ENCODE measurements at places on chromosomes 2 and 18. TPM values are rescaled to one million over a fixed set of nuclear protein-coding genes. Genes with fewer than 3 reads are reported as not detected.
A peak's percentile ranks its signal among the peaks of the same experiment; 100 is the strongest.

ST8SIA5 gene
- total RNA-seq, result under 0.01 TPM

RBKS gene
- total RNA-seq, result 0.90 TPM

NCOA1 gene
- 8.6 TPM for total RNA-seq

IGFBP2 gene
- total RNA-seq, result 54.5 TPM

DNA sequence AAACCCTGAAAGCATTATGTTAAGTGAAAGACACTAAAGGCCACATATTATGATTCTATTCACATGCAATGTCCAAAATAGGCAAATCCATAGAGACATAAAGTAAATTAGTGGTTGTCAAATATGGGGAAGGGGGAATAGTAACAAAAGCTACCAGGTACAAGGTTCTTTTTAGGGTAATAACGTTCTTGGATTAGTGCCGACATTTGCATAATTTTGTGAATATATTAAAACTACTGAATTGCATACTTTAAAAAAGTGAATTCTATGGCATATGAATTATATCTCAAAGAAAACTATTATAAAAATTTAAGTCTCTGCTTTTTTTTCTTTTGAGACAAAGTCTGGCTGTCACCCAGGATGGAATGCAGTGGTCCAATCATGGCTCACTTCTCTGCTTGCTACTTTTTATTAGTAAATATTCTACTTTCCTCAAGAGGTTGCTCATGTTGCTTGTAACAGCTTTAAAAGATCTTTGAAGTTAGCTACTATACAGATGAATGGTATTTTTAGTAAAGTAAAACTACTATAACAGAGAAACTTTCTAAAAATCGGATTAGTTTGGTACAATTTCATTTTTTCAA lies 2.5 kb downstream of the SESTD1 start:
- no peak for DNase-seq

DNA sequence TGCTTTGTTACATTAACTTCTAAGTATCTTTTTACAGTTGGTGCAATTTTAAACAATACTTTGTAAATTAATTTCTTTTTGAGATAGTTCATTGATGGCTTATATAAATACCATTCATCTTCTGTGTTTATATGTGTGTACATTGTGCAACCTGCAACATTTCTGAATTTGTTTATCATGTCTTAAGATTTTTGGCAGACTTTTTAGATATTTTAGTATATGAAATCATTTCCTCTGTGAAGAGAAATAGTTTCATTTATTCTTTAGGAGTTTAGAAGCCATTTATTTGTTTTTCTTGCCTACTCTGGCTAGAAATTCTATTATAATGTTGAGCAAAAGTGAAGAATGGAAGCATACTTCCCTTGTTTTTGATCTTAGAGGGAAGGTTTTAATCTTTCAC lies 337.8 kb upstream of the DSEL start:
- no peak for DNase-seq

DNA sequence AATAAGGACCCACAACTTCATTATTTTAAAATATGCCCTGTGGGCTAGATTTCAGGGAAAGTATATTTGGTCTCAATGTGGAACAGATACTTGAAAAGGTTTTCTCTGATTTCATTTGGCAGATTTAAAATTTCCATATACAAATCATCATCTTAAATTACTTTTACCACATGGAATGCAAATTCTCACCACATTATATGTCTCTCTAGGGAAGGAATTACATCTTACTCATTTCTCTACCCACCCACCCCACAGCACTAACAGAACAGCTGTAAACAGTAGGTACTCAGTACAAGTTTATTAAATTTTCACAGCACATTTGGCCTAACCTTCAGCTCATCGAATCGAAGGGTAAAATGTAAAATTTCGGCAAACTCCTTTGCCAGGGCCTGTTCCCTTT lies 104.0 kb downstream of the CYRIA start:
- DNase-seq, result no peak

GRCh38 chr2:2085533-2085932 lies 245.5 kb downstream of the MYT1L start:
- DNase-seq, result no peak

GRCh38 chr2:113876503-113877387 lies 13.1 kb upstream of the ACTR3 start:
- no peak for DNase-seq

DNA sequence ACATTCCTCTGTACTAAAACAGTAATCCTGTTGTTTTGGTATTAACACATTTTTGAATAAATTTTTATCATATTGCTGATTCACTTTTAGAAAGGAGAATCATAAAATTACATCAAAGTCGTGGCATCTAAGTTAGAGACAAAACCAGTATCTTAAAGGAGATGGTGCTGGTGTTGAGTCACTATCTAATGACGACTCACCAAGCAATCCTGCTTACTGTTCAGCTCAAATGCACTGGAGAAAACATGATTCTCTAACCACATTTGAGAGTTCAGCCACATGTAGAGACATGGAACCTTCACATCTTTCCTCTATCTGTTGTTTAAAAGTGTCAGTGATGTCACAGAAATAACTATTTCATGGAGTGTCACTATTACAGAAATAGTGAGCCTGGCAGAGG lies 473.8 kb downstream of the TGIF1 start:
- DNase-seq, result no peak

- DNase-seq, result no peak
These were observed 360.3 kb downstream of the LRRTM1 start for GRCh38 chr2:79944205-79944604.

- no peak for DNase-seq
These were observed 159.7 kb upstream of the CDH20 start for GRCh38 chr18:61173554-61173953.

DNA sequence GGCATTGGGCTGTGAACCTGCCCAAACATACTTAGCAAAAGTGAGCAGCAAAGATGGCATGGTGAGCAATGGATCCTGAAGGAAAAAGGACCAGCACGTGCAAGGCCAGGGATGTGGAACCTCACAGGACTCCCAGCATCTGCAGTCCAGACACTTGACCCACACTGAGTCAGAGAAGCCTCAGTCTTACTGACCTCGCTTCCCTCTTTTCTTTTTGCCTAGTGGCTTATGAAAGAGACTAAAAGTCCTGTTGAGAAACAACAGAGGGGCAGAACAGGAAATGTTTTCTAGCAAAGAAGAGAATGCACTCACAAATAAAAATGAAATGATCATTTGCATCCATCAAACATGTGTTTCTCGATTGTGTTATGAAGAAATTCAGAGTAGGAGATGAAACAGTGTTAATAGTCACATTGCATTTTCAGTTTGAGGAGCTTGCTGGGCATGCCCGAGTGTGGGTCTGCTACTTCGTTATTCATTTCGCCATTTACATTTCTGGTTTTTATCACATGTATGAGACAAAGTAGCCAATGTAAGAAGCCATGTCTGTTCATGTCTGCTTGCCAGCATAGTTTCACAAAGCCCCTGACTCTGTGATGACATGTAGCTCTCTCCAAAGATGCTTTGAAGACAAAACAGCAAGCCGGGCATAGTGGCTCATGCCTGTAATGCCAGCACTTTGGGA lies 118.4 kb downstream of the INO80D start:
- DNase-seq, result peak; percentile 25

DNA sequence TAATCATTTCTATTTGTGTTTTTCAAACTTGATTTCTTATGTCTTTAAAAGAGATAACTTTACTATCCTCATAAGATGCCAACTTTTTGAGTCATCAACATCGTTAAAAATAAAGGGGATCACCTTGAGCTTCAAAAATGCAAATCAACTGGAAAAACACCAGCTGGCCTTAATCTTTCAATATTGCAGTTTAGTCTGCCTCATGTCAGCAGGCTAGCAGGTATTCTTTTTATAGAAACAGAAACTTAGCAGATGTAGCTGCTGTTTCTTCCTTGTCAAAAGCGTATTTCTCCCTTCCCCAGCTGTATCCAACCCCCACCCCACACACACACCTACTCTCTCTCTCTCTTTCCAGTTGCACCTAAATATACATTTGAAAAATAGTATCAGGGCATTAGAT lies 154.1 kb upstream of the ZNF804A start:
- DNase-seq, result no peak

DNA sequence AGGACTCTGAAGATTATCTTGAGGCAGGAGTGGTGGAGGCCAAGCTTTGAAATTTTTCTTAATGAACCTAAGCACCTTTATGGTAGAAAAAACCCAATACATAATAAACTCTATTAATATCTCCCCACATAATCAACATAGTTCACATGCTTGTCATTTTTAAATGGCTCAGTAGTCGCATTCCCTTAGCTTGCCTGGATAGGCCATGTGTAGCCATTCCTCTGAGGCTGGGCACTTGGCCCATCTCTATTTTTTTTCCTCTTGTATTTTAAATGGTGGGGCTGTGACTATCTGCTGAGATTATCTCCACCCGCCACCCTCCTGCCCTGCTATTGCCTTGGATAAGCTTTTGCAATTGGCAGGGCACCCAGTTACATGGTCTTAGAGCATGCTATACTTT lies 143.1 kb downstream of the FHOD3 start:
- DNase-seq, result no peak

GRCh38 chr2:3301001-3301400 lies 76.6 kb downstream of the EIPR1 start:
- DNase-seq, result no peak

DNA sequence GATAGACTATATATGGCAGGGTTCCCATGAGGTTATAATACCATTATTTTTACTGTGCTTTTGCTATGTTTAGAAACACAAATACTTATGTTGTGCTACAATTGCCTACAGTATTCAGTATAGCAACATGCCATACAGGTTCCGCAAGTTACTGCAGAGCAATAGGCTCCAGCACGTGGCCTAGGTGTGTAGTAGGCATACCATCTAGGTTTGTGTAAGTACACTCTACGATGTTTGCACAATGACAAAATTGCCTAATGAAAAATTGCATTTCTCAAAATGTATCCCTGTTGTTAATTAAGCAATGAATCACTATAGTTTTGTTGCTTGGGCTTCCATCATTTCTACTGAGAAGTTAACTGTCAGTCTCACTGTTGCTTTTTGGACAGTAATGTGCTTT lies 9.8 kb downstream of the CD302 start:
- no peak for DNase-seq

DNA sequence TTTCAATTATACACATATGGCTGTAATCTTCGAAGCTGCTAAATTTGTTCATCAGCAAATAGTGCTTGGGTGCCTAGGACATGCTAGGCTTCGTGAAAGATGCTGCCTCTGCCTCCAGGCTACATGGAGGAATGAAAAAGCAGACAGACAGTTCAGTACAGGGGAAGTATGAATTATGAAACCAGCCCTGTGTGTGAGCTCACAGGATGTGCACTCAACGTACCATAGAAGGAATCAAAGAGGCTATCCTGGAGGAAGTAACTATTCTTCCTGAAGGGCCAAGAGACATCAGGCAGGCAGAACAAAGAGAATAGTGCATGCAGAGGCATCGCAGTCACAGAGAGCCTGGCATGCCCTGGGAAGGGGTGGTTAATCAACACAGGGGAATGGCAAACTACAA lies 61.4 kb downstream of the DYM start:
- peak; percentile 56 for DNase-seq

- no peak for DNase-seq
These were observed 43.0 kb upstream of the CHMP1B start for GRCh38 chr18:11808001-11808855.

- DNase-seq, result peak; percentile 84
These were observed 173.5 kb downstream of the FMNL2 start for GRCh38 chr2:152508446-152508845.
